Stimulated activated CD8-positive, alpha-beta memory T cell treated with anti-CD3 and anti-CD28 coated beads, Interleukin-15, amount 100 ng/mL, for 4 hours (primary cell): ENCODE measurements at places on chromosomes 5 and 9.

DNA sequence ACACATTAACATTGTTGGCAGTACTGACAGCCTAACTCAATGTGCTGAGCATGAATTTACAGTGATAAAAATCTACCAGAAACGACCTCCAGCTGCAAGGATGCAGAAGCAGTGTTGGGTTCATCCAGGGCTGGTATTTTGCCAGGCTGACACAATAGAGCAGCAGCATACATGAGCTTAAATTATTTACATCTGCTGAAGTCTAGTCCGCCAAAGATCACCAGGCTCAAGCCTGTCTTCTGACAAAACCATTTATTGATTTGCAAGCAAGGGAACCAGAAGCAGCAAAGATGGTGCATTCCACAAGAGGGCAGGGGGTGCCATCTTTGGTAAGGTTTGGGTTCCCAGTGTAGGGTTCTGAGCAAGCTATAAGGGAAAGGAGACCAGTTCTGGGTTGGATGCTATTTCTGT, 8.7 kb upstream of the C5orf34 start:
- DNase-seq: no peak

- no peak for DNase-seq
Measured at GRCh38 chr9:137973829-137974416, 96.3 kb downstream of the CACNA1B start.

GRCh38 chr5:144566747-144567420, 396.2 kb downstream of the KCTD16 start:
- no peak for DNase-seq

- no peak for DNase-seq
Measured at GRCh38 chr5:39622281-39622680, 197.5 kb upstream of the DAB2 start.

- peak; percentile 12 for DNase-seq
Measured at GRCh38 chr9:79623799-79624721, 52.3 kb downstream of the TLE4 start.

- DNase-seq: no peak
Measured at GRCh38 chr5:5533927-5534326, 111.5 kb downstream of the ICE1 start.

GRCh38 chr5:171428168-171428696, 8.8 kb downstream of the FGF18 start:
- DNase-seq: no peak

DNA sequence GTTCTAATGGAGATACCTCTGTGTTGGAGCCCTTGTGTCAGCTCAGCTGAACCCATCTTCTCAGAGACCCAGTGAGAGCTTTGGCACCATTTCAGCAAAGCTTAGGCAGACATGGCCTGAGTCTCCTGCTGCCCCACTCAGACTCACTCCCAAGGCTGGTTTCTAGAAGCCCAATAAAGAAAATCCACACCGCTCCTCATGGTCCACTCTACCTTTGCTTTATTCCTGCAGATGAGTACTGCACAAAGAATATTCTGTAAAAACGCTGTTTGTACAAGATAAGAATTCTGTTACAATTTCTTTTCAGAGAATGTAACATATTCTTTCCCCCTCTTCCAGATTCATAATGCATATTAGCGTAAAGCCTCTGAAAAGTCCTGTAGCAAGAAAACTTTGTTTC, 129.3 kb downstream of the C5orf15 start:
- no peak for DNase-seq

DNA sequence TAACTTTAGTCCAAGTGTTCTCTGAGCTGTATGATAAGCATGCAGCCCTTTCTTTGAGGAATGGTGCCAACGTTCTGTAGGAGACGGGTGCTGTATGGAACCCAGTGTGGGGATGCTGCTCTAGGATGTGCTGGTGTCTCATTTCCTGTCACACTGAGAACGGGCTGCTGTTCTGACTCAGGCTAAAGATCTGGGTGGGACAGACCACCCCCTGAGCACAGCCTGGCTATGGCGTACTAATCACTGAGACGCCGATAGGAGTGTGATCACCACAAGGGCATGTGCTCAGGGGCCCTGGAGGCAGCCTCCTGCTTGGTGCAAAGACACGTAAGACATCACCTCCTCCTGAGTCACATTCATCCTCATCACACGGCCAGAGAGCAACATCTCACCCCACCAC, 240.4 kb downstream of the IRX2 start:
- DNase-seq: no peak

GRCh38 chr5:112483704-112484103, 64.6 kb upstream of the EPB41L4A start:
- DNase-seq: no peak

- DNase-seq: no peak
Measured at GRCh38 chr5:172002310-172002709, 4.1 kb downstream of the FBXW11 start.

GRCh38 chr9:76629205-76629990, 134.8 kb upstream of the PCA3 start:
- DNase-seq: no peak

DNA sequence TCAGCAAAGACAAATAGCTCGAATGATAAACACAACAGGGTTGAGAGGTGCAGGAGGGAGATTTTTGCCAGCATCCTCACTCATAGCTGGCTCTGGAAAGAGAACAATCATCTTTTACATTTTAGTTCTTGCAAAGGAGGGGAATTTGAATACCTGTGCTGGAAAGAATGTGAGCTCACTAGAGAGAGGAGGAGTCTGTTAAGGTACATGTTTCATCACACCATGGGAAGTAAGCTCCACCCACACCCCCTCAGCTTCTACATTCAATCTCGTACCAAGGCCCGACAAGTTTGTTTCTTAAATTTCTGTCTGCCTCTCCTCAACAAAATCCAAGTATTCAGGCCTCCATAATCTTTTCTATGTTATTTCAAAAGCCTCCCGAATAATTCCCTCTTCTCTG, 254.6 kb downstream of the BRINP1 start:
- DNase-seq: no peak

- no peak for DNase-seq
Measured at GRCh38 chr9:137109250-137110146, 5.0 kb downstream of the DPP7 start.

GRCh38 chr5:89842531-89842930, 567.0 kb downstream of the CETN3 start:
- no peak for DNase-seq

DNA sequence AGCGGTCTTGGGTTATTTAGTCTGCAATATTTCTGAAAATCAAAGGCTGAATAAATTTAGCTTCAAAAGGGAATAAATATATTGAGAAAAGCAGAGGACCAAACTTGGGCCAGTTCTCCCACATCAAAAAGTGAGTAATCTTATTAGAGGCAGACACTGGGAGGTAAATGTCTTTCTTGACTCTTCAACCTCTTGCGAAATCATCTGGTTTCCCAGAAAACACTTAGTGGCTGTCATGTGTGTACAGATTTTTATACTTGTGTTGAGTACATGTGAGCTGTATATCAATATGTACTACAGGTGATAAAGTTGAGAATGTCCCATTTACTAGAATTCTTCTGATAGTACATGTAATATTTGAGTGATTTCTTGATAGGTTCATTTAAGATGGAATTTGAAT, 454.9 kb downstream of the PRR16 start:
- no peak for DNase-seq

DNA sequence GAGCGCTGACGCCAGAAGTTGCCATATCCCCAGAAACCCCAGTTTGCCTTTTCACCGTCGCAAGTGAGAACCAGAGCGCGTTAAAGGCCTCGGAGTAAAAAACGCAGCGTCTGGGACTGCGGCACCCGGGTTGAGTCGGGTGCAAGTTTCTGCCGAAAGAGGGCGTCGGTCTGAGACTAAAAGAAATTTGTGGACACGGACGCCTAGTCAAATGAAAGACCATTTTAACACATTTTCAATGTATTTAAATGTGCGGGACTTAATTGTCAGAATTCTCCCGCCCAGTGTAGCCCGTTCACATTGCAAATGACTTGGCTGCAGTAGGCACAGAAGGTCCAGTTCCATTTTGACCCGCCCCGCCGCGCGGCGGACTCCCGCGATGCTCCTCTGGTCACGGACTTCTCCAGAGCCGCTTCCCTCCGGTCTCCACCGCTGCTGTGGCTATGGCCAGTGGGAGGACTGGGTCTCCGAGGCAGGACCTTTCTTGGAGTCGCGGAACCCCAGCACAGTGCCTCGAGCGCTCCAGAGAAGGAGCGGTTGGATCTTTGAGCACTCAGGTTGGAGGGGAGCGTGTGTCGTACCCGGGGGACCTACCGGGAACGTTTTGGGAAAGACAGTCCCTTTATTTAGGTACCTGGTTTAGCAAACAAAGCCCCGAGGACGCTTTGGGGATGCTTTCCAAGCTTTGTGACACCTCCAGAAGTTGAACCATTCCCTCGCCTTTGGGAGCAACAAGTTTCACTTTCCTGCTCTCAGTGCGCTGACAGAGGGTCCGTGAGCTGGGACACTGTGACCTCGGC, 1.2 kb upstream of the NPR3 start:
- DNase-seq: no peak
